ENCODE measurements at places on chromosomes 4 and X.

DNA sequence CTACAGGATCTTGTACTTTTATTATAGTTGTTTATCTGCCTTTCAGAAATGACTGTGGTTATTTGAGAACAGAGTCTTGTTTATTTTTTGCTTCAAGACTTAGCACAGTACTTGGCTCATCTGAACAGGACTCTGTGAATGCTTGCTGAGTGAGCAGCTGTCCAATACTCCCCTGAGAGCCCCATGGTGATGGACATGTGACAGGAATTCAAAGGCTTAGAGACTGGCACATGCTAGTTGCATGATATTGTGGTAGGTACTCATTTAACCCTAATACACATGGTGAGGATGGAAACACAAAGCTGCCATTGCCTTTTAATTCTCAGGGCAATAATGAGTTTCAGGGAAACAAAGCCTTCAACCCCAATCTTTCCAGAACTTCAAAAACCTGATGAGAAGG, 97.3 kb downstream of the GEMIN8 start:
- no peak for DNase-seq

- no peak for DNase-seq
Measured at GRCh38 chr4:169660929-169661328, 40.6 kb downstream of the CLCN3 start.

GRCh38 chr4:98094118-98094517, 49.2 kb downstream of the STPG2 start:
- DNase-seq: no peak

- peak; percentile 56 for DNase-seq
Measured at GRCh38 chrX:10296576-10296975, 139.8 kb downstream of the CLCN4 start.

DNA sequence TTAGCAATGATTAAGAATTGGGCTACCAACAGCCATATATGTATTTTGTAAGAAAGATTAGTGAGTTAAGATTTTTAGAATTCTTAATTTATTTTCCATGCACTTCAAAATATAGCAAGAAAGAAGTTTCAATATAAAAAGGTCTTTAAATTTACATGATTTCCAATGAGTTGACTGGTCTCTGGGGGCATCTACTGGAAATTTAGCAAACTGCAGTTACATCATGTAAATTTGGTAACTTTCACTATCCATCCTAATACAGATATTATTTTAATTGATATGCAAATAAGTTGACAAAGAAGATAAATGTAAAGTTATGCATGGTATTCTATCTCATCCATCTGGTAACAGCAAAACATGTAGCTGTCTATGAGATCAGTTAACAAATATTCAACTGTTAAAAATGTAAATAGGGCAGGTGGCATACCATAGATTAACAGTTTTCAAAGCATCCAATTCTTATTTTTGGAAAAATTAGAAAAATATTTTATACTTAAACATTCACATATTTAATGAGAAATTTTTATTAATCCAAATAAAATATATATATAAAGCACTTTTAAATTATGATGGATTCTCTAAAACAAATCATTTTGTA, 29.1 kb downstream of the TTC29 start:
- peak; percentile 11 for DNase-seq

DNA sequence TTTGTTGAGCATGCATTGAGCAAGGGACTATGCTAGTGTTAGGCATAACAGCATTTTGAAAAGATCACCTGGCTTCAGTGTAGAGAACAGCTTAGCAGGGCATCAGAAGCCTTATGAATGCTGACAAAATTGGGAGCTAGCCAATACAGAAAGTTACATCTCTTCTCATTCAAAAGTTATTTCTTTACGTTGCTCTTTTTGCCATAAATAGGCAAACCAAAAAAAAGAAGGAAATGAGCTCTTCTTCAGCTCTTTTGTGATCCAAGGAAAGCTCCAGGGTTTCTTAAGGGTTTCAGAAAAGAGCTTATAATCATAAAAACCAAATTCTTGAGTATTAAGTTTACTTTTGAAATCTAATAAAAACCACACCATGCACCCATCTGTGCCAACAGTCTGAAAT, 35.2 kb upstream of the LNX1 start:
- no peak for DNase-seq

GRCh38 chr4:39539089-39539611, 11.9 kb upstream of the UGDH start:
- DNase-seq: no peak

- no peak for DNase-seq
Measured at GRCh38 chr4:19368800-19369199, 882.9 kb upstream of the SLIT2 start.

DNA sequence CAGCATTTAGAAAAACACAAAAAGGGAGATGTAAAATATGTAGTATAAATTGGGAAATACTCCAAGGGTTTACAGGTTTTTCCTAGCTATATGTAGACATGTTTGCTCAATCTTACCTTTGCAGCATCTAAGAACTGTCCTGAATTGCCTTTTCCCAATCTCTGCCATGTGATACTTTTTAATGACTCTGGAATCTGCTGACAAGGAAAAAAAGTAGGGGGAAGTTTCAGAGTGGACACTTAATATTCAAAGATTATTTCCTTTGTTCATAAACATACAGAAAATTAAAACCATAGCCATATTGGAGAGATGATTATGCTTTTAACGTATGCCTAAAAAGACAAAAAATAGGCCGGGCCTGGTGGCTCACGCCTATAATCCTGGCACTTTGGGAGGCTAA, 41.4 kb downstream of the ABCB7 start:
- no peak for DNase-seq

DNA sequence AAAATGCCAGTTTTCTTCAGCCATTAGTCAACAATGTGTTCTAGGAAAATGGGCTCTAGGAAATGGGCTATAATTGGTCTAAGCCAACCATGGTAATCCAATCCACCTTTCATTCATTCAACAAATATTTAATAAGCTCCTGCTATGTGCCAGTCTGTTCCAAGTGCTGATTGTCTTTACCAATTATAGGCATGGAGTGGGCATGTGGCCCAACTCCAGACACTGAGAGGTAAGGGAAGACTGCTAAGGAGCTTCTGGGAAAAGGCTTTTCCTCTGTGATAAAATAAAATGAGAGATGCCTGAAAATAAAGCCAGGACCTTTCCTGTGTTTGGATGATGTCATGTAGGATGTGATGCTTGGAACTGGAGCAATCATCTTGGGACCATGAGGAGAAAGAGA, 43.3 kb downstream of the HOPX start:
- DNase-seq: no peak

DNA sequence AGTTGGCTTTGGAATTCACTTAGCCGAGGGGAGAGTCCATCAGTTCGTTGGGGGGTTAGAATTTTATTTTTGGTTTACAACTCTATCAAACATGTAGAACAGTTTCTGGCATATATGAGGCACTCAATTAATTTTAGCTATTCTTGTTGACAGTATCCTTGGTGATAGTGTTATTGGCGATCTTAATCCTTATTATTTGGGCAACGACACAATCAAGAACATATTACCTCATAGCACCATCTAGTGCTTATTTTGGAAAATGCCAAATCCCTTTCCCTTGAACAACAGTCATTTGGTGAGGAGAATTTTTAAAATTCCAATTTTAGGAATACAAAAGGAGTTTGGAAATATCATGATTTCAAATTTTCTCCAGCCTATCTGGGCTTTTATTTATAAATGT, 17.9 kb upstream of the PGRMC1 start:
- DNase-seq: no peak

DNA sequence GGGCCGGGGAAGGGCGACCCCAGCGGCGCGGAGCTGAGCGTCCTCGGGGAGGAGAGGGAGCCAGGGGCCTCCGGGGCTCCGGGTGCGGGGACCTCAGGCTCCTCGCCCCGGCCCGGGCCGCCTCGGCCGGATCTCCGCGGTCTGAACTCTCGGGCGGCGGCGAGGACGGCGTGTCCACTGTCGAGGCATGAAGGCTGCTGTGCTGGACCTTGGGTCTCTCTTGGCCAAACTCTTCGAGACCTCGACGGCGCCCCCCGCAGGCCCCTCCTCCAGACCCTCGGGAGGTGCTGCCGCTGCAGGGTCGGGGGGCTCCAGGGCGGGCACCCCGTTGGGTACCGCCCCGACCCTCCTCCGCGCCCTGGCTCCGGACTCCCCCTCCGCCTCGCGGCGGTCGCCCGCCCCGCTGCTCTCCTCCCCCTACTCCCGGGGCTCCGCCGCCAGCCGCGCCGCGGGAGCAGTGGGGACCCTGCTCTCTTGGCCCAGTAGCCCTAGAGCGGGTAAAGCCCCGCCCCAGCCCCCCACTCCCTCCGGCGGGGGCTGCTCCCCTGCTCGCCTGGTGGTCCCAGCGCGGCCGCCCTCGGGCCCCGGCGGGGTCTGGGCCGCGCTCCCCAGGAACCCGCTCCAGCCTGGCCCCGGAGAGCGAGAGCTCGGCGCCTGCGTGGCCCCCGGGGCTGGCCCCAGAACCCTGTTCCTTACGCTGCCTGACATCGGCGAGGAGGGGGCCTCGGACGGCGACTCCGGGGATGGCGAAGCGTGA, 564 bp downstream of the FAM149A start:
- DNase-seq: no peak

DNA sequence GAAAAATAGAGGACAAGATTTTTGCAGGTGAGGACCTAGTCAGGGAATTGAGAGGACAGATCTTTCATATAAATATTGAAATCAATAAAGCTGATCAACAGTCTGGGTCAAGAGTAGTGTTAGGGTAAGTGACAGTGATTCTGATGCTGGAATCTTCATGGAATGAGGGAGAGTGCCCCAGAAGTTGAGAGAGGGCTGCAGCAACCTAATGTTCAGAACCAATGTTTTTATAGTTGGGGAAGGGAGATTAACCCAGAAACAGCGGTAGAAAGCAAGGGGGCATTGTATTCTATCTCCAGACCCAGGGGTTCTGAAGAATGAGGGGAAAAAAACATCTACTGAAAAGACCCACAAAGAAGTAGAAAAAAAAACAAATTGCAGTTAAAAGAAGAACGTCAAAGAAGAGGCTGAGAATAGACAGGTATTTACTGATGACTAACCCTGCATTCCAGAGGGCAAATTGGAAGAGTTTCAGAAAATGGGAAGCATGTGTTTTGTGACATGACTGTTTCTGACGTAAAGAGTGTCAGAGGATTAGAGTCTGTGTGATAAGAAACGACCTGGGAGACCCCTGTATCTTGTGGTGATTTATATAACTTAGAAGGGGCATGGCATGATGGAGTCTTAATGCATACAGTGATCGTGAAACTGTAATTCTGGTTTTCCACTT, 819.6 kb upstream of the EPHA5 start:
- DNase-seq: no peak

DNA sequence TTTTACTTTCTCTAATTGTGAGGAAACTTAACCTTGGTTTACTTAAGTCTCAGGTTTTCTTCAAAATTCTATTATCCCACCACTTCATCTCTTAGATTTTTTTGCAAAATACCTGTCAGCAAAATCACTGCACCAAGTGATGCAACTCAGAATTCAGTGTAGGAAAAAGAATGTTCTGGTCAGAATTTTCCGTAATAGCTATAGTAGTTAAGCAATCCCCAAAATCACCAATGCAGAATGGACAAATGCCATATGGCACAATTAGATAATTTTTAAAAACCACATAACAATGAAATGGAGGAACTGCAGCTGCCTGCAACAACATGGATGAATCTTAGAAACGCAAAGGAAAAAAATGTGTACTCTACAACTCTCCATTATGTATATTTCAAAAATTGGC, 373.1 kb downstream of the NAF1 start:
- DNase-seq: no peak

DNA sequence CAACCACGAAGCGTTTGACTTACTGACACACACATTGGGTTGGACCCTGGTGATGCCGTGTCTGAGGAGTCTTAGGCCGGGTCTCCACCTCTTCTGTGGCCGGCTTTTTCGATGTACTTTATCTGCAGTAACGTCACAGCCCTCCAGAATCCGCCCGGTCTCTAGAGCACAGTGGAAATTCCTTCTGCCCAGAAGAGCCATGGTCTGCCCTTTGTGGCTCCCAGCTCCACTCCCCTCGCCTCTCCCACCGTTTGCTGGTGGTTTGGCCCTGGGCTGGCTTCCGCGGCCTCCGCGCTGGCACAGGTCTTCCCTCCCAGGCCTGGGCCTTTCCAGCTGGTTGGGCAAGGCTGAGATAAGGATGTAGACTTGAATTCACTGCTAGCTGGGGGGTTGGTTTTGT, 4.3 kb downstream of the MAEA start:
- DNase-seq: no peak

All from AG04450 (cell line).